ENCODE measurements at places on chromosomes 2 and 18.

GRCh38 chr2:20737505-20737904, 70.6 kb downstream of the GDF7 start:
- no peak for DNase-seq

GRCh38 chr18:10900435-10900834, 248.9 kb downstream of the PIEZO2 start:
- no peak for DNase-seq

GRCh38 chr2:47058003-47058931, 96.8 kb downstream of the STPG4 start:
- DNase-seq = peak; percentile 91

GRCh38 chr2:145284551-145284950, 764.6 kb upstream of the ZEB2 start:
- no peak for DNase-seq

DNA sequence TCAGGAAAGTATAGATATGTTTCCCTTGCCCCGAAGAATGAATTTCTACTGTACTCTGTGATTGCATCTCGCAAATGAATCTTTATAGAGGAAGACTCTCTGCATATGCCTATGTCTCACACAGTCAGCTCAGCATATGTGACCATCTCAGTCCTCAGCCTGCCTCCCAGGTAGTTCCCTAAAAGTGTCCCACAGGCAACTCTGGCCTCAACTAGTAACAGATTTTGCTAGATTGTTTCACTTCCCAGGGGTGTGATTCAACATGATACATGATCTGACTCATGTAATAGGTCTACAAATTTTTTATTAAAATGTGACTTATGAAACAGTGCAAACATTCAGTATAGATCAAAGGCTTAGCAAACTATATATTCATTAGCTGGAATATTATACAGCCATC, 296.6 kb upstream of the CRIM1 start:
- DNase-seq = no peak

DNA sequence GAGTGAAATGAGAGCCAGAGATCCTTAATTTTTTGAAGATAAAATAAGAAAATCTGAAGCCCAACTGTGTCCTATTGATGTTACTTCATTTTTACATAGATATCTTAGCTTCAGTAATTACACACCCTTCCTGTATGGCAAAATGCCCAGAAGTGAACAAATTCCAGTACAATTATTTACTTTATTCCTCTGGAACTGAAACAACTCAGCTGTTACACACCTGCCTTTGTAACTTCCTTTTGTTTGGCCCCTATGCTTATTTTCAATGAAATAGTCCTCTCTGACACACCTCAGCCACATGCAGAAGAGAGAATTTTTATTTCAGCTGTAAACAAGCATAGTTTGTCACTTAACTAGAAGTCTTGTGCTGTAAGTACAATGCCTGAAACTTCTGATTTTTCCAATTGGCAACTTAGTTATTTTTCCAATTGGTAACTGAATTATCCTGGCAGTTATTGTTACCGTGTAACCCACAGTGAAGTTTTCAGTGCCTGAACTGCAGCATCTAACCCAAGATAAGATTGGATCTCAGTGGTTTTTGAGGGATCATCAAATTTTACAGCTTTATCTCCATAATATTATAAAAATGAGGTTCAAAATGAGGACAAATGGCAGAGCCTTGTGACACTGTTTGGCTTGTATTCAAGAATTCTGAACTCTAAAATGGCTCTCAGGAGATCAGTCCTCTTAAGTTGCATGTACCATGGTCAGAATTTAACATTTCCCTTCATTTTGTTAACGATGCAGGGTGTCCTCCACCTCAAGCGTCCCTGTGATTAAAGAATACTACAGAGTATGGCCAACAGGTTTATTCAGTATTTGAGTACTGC, 82.6 kb downstream of the PKP4 start:
- DNase-seq = peak; percentile 87

DNA sequence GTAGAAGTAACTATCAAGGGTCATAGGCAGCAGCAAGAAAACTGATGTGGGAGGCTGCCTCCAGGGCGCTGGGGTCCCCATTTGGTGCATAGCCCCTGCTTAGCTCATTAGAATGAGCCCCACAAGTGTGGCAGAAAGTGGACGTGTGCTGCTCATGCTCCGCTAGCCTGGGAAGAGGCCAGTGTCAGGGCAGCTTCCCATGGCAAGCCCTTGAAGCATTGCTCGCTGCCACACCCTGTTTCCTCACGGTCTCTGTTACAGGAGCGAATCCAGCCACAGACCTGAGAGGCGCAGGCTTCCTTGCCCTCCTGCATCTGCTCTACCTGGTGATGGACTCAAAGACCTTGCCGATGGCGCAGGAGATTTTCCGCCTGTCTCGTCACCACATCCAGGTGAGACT, 22.5 kb downstream of the ELMOD3 start:
- no peak for DNase-seq

- no peak for DNase-seq
Measured at GRCh38 chr18:50330176-50330575, 42.7 kb upstream of the CXXC1 start.

GRCh38 chr2:28661589-28662001, 90.0 kb upstream of the PPP1CB start:
- DNase-seq = peak; percentile 91

DNA sequence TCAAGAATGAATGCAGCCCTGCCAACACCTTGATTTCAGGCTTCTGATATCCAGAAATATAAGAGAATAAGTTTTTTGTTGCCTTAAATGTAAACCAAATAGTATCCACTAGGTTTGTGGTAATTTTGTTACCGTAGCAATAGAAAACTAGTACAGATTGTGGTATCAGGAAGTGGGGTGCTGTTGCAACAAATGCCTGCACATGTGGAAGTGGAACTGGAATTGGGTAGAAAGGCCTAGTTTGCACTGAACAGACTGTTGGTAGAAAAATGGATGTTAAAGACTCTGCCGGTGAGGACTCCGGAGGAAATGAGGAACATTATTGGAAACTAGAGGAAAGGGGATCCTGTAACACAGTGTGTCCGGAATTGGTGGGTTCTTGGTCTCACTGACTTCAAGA, 145.8 kb upstream of the MGAT5 start:
- DNase-seq = no peak

- no peak for DNase-seq
Measured at GRCh38 chr2:33791625-33792024, 192.5 kb upstream of the FAM98A start.

DNA sequence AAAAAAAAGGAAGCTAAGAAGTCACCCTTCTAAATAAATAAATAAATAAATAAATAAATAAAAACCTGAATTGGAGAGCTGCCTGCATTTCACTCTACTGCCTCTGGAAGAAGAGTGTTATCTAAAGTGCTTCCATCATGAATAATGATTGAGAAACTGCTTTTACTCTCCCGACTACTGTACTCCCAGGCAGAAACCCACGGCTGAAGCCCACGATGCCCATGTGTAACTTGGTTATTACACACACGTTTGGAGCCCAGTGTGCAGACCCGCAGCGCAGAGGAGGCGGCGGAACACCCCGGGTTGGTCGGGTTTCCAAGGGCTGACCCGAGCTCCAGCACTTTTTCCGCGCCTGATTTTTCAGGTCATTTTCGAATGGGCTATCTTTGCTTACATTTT, 697 bp upstream of the SPATS2L start:
- DNase-seq = peak; percentile 65

DNA sequence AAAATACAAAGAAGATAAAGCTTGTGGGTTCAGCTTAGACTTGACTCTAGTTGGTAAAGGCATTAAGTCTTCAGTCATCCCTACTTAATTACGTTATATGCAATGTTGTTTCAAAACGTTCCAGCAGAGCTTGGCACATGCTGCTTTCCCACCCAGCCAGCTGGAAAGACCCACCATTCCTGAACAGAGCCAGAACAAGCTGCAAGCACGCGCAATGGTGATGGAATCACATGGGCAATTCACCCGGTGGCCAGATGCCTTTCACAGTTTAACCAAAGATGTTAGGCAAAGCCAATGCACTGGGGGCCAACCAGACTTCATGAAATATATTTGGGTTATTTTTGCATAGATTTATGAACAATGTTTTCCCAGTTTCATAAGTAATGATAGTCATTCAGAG, 123.4 kb upstream of the CDH20 start:
- DNase-seq = no peak

GRCh38 chr2:33420726-33421125, 55.7 kb upstream of the RASGRP3 start:
- no peak for DNase-seq

DNA sequence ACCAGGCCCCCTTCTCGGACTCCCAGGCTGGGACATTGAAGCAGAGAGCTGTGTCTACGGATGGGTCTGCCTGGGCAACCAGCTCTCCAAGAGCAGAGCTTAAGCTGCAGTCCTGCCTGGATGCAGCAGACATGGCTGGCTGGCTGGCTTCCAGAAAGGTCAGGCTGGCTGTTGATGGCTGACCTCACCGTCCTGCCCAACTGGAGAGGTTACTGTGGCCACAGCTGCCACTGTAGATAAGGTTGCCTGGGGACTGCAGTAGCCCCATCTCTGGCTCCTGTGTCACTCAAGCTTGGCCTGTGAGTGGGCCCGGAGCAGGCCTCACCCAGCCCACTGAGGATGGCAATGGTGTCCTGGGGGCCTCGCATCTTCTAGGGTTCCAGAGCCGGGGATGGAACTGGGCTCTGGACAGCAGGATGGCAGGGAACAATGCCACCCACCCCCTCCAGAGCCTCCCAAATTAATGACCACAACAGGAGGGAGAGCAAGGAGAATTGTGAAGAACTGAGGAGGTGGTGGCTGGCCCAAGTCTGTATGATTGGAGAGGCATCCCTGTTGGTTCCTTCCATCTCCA, 37.0 kb upstream of the FOSL2 start:
- DNase-seq = peak; percentile 76

DNA sequence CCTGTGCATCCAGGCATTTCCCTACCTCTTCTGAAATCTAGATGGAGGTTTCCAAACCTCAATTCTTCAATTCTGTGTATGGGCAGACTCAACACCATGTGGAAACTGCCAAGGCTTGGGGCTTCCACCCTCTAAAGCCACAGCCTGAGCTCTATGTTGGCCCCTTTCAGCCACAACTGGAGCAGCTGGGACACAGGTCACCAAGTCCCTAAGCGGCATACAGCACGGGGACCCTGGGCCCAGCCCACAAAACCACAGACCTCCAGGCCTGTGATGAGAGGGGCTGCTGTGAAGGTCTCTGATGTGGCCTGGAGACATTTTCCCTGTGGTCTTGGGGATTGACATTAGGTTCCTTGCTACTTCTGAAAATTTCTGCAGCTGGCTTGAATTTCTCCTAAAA, 255.4 kb downstream of the TDRD15 start:
- no peak for DNase-seq

- DNase-seq = no peak
Measured at GRCh38 chr2:221876016-221876415, 303.9 kb upstream of the EPHA4 start.

GRCh38 chr2:121884078-121884477, 128.6 kb downstream of the TSN start:
- DNase-seq = no peak

DNA sequence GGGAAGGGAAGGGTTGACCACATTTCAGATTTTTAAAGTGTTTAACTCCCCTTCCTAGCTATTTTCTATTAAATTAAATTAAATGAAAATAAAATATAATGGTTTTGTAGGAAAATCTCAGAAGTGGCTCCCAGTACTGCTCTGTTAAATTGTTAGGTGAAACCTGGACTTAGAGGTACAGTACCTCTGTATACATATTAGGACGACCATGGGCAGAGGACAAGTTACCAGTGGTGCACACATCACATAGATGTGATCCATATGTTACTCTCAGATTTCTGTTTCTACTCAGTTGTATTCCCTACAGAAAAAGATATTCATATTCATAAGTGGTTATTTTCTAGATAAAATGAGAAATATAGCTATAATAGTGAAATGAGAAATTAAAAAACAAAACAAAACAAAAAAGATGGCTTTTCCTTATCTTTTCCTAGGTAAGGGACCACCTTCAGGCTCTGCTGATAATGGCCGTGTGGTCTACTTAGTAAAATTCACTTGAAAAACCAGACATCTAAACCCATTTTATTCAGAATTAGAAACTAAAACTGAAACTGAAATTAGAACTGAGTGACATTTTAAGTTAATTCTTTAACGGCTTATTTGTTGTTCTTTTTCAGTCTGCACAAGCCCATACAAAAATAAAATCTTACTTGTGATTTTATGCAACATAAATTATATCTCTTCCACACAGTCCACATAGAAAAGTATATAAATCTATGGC, 832.5 kb upstream of the CHAC2 start:
- no peak for DNase-seq

GRCh38 chr2:168624028-168624427, 168.0 kb downstream of the CERS6 start:
- DNase-seq = no peak

- DNase-seq = peak; percentile 46
Measured at GRCh38 chr2:85011098-85011497, 40.1 kb downstream of the KCMF1 start.

DNA sequence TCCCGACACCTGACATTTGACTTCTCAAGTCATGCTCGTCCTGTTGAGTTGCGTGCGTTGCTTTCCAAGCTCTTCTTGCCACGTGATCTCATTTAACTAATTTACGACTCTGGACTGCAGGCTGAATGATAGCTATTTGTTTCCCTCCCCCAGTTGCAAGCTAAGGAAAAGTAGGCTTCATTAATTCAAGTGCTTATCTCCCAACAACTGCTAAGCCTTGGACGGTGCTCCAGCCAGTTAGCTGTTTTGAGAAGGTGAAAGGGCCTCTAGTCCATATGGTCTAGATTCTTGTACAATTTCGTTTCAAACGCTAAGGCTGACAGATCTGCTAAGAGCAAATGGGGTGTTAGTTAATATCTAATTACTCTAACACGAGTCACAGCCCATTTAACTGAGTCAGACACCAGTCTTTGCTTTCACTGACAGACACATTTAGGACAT, 21.1 kb downstream of the GPR45 start:
- DNase-seq = no peak

DNA sequence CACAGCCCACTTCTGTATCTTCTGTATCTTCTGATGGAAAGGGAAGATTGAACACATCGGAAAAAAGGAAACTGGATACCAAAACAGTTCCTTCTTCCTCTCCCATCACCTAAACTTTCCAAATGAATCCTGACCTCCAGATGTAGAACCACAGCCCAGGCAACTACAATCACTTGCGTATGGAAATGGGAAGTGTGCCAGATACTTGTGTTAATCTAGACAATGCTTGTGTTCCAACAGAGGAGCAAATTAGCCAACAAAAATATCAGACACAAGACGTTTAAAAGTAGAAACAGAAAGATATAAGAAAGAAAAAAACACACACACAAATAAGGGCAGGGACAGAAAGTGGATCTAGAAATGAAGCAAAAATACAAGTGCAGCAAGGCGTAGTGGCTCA, 31.4 kb upstream of the DUSP2 start:
- DNase-seq = no peak

- DNase-seq = peak; percentile 92
Measured at GRCh38 chr2:108640731-108641130, 78.6 kb upstream of the RANBP2 start.

DNA sequence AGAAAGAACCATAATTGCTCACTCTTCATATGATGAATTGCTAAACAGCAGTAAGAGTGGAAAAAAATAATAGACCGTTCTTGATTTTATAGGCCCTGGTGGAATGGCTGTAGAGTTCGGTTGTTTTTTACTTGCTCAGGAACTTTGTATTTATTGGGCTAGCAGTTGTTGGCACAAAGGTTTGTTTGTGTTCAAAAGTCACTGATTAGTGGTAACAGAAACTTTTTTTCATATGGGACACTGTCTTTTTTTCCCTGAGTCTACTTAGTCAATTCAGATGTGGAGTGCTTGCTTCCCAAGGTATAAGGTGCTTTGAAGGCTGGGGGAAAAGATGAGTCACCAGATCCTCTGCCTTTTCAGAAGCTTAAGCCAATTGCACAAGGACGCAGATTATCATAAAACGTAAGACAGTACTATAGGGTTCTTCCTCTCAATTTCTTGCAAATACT, 25.8 kb downstream of the PHLPP1 start:
- peak; percentile 35 for DNase-seq

Data from LHCN-M2 (cell line).